ENCODE measurements at places on chromosomes 7 and 10. TPM values are rescaled to one million over a fixed set of nuclear protein-coding genes. Genes with fewer than 3 reads are reported as not detected.

- DNase-seq = peak; percentile 50
These were observed 26.4 kb downstream of the LAMB4 start for GRCh38 chr7:108103558-108104298.

The OR2A7 gene
- not detected for total RNA-seq

The ZP3 gene
- 16.2 TPM for total RNA-seq

The PAPOLB gene
- total RNA-seq = not detected

DNA sequence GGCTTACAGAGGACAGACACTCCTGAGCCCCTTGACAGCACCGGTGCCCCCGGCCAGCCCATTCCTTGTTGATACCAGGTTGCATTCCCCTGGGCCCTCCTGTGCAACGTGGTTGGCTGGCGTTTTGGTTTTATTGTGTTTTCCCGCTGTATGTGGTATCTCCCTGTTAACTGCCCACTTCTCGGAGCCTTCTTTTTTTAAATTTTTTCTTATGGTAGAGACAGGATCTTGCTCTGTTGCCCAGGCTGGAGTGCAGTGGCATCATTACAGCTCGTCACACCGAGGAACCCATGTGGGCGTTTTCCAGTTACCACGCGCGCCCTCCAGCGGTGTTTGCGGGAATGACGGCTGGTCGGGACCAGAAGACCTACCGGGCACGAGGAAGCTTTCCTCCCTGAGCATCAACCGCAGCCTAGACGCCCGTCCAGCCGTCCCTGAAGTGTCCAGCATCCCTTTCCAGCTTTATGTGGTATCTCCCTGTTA lies 16.9 kb upstream of the ZFAND2A start:
- DNase-seq = peak; percentile 58

The SLC26A3 gene
- total RNA-seq = 0.34 TPM

The CDC14C gene
- not detected for total RNA-seq

GRCh38 chr7:71019706-71020105 lies 112.2 kb upstream of the GALNT17 start:
- no peak for DNase-seq

DNA sequence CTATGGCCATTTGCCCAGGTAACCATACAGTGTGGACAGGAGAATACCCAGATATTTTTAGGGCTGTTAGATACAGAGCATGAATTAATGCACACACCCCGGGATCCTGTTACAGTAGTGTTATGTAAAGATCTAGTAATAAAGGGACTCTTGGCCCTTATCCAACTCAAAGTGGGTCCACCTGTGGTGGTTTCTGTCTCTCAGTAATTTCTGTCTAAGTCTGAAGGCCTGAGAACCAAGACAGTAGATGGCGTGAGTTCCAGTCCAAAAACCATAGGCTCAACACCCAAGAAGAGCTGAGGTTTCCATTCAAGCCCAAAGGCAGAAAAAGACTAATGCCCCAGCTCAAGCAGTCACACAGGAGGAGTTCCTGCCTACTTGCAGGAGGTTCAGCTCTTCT lies 277.7 kb downstream of the ZEB1 start:
- DNase-seq = no peak

DNA sequence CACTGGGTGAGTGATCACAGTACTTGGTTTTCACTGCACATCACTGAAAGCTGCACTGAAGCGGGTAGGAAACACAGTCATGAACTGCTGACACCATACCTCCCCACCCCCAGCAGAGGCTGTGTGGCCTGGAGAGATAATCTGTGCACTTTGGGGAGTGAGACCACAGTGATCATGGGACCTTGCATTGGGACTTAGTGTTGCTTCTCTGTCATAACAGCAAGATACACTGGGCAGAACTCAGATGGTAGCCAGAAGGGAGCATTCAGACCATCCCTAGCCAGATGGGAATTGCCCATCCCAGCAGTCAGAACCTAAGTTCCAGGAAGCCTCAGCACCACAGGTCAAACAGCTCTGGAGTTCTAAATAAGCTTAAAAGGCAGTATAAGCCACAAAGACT lies 346.4 kb upstream of the TMEM229A start:
- DNase-seq = no peak
